ENCODE measurements at places on chromosomes 13 and 19.
A peak's percentile ranks its signal among the peaks of the same experiment; 100 is the strongest.

- no peak for DNase-seq
Observed at GRCh38 chr13:95671597-95671996, 5.3 kb upstream of the DNAJC3 start.

DNA sequence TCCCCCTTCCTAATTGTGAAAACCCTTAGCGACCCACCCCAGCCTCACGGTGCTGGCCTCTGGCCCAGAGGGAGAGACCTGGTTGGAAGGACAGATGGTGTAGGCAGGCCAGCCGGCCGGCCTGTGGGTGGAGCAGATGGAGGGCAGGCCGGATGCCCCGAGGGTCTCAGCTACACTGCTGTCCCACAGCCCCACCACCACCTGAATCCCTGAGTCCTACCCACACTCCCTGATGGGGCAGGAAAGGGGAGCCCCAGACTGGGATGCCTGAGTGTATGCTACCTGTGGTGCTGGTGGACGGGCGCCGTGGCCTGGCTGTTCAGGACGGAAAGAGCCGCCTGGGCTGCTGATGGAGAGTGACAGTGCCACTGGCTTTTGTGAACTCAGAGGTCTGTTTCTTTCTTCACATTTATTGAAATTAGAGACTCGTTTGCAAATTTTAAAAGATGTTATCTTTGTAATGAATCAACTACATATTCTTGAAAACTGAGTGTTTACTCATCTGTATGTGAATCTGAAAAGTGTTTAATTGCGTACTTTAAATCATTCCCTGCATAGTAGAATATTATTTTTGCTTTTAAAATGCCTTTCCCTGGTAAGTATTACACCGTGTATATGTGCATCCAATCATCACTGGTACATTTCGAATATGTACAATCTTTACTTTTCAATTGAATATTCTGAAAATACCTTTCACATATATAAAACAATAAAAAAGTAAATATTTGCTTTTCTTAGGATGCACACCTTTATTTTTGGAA, 35.7 kb downstream of the TFDP1 start:
- no peak for DNase-seq

DNA sequence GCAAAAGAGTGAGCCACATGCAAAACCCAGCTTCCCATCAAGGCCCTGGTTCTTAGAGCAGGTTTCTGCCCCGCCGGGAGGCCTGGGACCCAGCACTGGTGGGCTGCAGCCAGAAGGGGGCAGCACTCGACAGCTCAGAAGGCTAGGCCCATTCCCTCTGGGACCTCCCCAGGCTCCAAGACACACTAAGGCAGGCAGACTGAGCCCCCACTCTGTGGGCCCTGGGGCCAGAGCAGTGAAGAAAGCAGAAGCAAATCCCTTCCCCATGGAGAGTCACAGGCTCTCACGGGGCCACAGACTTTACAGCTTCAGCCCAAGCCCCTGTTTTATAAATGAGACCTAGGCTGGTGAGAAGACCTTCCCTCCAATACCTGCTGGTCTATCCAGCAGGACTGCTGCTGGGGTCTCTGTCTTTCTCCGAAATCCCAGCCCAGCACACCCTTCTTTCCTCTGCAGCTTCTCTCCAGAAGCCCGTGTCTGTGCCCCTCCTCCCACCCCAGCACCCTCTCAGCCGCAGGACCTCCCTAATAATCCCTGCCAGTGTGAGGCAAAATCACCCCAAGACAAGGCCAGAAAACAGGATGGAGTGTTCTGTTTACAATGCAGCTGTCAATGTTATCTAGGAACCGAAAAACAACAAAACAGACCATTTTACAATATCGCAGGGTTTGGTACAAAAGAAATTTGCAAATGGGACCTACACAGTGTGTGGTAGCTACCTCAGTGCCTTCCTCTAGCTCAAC, 109.3 kb downstream of the ABCC4 start:
- DNase-seq: peak; percentile 13

GRCh38 chr13:95387733-95388207, 86.5 kb upstream of the ABCC4 start:
- DNase-seq: no peak

- DNase-seq: no peak
Observed at GRCh38 chr19:38912600-38913514, 871 bp upstream of the CCER2 start.

- DNase-seq: no peak
Observed at GRCh38 chr19:43562226-43562697, 13.1 kb downstream of the XRCC1 start.

DNA sequence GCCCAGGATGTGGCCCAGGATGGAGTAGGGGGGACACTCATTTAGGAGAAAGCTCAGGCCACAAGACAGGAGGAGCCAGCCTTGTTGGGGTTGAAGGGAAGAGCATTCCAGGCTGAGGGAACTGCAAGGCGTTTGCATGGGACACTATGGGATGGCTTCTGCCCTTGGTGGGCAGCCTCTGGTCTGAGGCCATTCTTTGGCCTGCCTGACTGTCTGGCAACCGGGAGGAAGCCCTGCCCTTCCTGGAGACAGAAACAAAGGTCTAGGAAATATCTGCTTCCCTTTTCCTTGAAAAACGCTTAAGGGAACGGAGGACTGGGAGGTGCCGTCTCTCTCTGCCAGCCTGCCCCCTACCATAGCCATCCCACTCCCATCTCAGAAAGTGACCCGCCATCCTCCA, 2.8 kb upstream of the ICAM1 start:
- no peak for DNase-seq

GRCh38 chr19:11563532-11563931, 4.5 kb upstream of the ELOF1 start:
- no peak for DNase-seq

All from non-pigmented ciliary epithelial cell (primary cell).